Activated naive CD8-positive, alpha-beta T cell treated with anti-CD3 and anti-CD28 coated beads for 36 hours (primary cell): ENCODE measurements at places on chromosomes 16 and 17.

GRCh38 chr17:55607731-55608341 is 96.6 kb upstream of the SMIM36 start:
- DNase-seq = no peak

- peak; percentile 33 for DNase-seq
Observed at GRCh38 chr17:82917699-82918345, 78.0 kb upstream of the ZNF750 start.

- DNase-seq = no peak
Observed at GRCh38 chr16:89619840-89620239, 6.4 kb downstream of the DPEP1 start.

DNA sequence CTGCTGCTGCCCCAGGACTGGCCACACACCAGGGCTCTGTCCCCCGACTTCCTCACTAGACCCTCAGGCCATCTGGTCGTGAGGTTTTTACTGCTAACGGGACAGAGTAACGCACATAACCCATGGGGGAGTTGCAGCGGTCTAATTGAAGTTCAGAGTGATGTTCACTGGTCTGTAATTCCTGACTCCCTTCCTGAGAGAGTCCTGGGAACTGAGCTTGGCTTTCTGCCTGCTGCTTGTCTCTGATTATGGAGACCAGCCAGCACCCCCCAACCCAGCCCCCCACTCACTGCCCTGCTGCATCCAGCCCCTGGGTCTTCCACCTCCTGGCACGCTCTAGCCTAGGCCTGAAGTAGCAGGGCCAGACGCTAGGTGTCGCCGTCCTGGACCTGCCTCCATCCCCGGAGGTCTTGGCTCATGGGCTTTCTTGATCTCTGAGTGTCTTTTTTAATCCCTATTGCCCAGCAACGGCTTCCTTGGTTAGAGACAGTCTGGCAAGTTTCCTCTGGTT is 192.9 kb downstream of the CCDC182 start:
- DNase-seq = peak; percentile 33

- DNase-seq = no peak
Observed at GRCh38 chr17:38671939-38672720, 2.6 kb downstream of the EPOP start.

GRCh38 chr16:50478075-50478772 is 70.0 kb upstream of the NKD1 start:
- no peak for DNase-seq

DNA sequence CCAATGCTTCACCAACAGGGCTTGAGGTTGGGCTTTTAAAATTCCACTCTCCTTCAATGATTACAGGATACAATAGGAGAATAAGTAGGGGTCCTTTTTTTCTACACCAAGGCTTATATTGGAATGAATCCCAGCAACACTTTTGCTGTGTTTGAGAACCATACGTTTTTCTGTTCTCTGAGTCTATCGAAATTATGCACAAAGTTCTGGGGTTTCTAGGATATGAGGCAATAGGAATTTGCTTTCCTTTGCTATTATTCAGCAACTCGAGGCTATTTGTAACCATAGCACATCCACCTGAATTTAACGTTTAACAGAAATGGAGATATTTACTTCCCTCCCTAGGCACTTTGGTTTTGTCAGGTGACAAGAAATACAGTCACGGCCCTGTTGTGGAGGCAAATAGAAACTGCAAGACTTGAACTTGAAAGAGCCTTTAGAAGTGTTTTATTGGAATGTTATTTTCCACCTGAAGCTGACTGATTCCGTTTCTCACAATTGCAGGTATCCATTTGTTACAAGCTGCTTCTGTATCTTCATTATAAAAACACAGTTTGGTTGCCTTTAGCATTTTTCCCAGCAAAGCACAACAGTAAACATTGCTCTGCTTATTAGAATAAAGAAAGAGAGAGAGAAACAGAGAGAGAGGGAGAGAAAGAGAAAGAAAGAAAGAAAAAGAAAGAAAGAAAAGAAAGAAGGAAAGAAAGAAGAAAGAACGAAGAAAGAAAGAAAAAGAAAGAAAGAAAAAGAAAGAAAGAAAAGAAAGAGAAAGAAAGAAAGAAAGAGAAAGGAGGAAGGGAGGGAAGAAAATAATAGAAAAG is 109.6 kb downstream of the HS3ST3A1 start:
- no peak for DNase-seq

DNA sequence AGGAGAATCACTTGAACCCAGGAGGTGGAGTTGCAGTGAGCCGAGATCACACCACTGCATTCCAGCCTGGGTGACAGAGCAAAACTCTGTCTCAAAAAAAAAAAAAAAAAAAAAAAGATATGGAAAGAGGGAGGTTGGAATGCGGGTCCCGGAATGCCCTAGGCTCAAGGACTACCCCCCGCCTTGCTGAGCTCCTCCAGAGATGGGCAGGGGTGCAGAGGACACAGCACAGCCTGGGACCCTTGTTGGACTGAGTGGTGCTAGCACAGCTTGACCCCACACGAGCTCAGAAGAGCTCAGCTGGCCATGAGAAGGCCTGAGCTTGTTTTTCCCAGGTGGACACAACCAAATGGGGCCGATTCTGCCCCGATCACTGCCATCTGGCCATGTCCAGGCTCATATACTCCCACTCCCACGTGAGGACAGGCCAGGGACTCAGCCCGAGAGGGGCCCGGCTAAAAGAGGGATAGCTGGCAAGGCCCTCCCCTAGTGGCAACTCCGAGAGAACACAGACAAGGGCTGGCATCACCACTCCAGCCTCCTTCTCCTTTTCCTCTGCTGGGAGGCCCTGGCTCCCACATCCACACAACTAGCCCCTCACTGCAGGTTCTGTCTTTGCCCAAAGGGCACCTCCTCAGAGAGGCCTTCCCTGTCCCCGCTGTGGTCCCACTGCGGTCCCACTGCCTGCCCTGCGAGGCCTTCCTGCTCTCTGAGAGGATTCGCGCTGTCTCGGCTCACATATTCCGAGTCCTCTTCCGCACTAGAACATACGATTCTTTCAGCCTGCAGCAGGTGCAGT is 11.0 kb downstream of the SGCA start:
- no peak for DNase-seq

GRCh38 chr17:18159551-18160120 is 24.0 kb upstream of the ALKBH5 start:
- DNase-seq = no peak

GRCh38 chr17:81869221-81870130 is 1.7 kb downstream of the ARHGDIA start:
- peak; percentile 72 for DNase-seq

DNA sequence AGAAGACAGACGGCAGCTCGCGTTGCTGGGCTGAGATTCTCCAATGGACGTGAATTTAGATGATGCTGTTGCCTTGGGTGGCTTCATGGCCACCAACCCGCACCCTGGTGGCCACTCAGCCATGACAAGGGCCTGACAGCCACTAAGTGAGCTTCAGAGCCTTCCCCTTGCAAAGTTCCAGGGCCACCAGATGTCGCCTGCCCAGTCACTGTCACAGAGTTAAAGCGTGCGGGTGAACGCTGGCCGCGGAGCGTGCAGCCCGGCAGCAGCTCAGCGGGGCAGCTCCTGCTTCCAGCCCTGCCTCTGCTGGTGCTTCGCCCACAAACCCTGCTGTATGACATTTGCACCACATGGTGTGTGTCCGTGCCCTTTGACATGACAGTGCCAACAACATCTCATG is 13.3 kb upstream of the KREMEN2 start:
- DNase-seq = no peak

- DNase-seq = peak; percentile 23
Observed at GRCh38 chr17:3795390-3796102, 5.4 kb downstream of the ITGAE start.

GRCh38 chr17:40517981-40518380 is 16.6 kb upstream of the TNS4 start:
- DNase-seq = no peak

GRCh38 chr17:8237886-8238285 is 10.0 kb downstream of the CTC1 start:
- DNase-seq = no peak

DNA sequence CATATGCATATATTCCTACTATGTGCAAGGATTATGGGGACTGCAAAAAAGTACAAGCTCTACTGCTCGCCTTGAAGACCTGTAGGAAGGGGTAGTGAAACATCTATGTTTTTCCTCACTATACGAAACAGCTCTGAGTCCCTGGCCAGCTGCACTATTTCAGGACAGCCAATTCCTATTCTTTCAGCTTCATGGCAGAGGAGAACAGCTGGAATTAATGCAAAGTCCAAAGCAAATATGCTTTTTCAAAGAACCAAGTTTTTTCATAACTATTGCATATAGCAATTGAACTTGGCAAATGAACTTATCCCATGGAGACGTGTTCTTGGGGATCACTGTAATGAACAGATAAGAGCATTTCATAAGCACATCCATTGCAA is 122.3 kb downstream of the SPACA3 start:
- no peak for DNase-seq
